CD4-positive, alpha-beta T cell treated with Interleukin-17A for 4 hours (primary cell): ENCODE measurements at places on chromosomes 5 and 9.

DNA sequence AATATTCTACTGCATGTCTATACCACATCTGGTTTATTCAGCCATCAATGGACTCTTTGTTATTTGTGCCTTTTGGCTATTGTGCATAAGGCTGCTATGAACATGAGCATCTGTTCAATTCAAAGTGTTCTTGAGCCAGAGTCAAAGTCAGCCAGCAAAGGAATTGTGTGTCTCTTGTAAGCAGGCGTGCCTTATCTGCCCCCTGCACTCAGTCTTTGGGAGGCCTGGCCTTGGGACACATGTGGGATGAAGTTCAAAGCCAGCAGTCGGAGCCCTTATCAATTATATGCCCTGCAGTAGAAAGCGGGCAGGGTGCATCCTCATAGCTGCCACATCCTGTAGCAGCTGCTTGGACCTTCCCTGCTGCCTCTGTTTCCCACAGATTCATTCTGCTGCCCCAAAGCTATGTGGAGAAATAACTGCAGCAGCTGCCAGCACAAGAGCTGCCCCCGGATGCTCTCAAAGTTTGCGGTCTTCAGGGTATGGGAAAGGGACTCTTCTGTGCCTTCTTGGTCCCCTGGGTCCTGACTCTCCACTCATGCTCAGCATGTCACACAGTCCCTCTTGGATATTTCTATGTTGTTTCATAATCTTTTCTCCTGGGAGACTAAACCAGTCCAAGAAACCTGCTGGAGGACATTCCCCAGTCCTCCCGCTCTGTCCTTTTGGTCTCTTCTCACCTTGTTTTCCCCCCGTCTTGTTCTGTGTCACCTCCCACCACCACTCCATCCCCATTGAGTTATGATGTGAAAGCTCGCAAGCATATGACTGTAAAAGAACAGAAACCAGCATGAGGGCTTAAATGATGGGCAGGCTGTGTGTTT lies 35.9 kb downstream of the STOM start:
- DNase-seq: no peak

DNA sequence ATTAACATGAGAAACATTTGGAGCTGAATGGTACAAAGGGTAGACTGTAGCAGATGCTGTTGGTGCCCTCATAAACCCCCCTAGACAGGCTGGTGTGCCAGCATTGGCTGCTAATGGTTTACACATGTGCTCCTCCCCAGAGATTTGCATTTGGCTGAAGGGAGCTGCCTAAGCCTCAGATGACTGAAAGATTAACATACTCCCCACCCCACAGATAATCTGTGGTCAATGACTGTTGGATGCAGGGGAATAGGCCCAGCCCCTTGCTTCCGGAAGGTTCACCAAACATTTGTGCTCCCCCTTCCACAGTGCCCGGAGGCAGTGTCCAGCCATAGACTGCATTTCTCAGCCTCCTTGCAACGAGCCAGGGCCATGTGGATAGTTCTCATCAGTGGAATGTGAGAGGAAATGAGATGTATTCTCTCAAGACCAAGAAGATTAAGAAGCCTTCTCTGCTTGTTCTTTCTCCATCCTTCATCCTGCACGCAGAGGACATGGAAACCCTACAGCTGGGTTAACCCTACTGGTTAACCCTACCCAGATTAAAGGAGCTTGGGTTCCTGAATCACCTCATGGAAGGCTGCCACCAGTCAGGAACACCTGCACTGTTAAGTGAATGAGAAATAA lies 79.6 kb downstream of the PHAX start:
- no peak for DNase-seq

DNA sequence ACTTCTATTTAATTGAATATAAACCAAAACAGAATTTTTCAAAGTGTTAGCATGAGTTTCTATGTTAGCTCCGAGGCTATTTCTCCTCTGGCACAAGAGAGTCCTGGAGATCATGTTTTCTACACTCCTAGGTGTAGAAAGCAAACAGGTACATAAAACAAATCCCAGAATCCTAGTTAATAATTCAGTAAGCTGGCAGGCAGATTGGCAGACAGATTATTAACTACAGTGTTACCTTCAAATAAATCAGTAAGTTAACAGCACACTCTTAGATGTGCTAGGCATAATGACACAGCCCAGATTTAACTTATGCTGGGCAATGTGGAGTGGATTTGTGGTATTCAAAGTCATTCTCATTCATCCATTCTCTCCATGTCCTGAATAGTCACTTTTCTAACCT lies 282.8 kb upstream of the RPS23 start:
- DNase-seq: no peak

DNA sequence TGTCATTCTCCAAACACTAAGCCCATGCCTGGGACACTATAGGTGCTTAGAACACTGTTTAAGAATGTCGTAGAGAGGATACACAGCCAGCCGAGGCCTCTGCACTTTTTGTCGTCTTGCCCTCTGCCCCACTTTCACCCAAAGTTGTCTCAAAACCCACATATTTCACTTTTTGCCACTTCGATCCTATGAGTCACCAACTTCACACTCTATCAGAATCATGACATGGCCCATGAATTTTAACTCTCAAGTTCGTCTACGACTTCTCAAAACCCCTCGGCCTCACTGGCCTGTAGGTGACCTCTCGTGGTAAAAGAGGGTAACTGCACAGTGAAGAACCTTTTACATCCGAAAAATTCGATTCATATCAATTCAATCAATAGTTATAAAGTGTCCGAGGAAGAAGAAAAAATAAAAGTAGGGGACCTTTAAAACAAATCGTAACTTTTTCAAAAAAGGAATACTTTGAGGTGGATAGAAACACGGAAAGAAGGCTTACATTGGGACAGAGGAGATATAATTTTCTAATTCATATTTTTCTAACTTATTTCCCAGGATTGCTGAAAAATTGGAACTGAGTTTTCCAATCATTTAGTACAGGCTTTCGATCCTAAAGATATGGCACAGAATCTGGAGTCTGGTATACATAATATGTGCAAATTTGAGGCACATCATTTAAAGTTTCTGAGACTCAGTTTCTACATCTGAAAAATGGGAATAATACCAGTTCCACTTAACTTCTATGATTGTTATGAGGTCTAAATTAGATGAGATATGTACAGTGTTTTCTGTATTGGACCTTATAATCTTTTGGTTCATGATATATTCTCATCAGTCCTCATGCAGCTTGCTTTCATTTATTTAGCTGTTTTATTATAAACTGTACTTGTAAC lies 122.6 kb downstream of the APBA1 start:
- peak; percentile 15 for DNase-seq

DNA sequence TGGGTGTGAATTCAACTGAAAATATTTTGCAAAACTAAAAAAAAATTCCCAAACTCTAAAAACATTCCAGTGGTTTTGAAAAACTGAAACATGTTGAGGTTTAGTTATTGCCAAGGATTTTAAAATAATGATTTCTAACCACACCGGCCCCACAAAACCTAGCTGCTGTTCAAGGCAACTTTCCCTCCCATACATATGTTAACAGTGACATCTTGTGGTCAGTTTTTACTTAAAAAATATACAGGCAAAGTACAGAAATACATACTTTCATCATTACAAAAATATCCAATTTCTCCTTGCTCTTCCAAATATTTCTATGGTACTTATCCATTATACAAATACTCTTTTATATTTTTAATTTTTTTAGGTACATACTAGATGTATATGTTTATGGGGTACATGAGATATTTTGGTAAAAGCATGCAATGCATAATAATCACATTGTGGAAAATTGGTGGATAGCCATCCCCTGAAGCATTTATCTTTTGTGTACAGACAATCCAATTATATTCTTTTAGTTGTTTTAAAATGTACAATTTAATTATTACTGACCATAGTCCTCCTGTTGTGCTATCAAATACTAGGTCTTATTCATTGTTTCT lies 34.4 kb upstream of the MRPS30 start:
- no peak for DNase-seq

DNA sequence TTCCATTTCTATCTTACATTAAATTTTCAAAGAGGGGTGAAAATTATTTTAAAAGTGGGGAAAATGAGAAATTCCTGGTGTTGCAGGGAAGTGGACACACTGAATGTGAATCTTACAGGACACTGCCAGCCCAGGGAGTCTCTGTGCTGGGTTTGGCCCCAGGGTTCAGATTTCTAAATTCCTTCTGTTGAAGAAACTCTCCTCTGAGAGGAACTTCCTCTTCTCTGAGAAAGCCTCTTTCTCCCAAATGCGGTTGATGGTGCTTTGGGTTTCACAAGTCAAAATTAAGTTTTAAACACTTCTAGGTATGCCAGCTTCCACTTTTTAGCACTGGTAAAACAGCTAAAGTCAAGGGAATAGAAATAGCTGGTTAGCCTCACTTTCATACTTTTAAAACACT lies 317.9 kb upstream of the ITGA1 start:
- no peak for DNase-seq

DNA sequence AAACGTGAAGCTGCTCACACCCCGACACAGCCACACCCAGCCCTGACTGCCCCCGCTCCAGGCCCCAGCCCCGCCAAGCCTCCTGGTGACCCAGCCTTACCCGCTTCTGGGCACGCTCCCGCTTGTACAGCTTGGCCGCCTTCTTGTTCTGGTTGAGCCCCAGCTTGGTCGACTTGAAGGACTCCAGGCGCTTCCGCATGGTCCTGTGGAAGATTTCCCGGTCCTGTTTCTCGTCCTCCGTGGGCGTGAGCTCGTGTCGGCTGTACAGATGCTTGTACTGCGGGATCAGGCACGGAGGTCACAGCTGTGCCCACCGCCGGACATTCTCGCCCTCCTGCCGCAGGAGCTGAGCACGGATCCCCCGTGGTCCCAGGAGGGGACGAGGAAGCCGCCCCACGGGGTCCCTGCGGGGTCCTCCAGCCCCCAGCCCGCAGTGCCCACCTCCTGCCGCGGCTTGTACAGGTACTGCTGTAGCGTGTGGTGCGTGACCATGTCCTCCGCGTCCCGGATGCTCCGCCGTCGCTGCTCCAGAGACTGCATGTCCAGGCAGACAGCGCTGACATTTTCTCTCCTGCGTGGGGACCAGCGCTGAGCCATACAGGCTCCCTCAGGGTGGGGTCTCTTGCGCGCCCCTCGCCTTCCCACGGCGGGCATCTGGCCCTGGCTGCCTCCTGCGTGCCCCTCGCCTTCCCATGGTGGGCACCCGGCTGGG lies 33.3 kb downstream of the EXOC3 start:
- no peak for DNase-seq

DNA sequence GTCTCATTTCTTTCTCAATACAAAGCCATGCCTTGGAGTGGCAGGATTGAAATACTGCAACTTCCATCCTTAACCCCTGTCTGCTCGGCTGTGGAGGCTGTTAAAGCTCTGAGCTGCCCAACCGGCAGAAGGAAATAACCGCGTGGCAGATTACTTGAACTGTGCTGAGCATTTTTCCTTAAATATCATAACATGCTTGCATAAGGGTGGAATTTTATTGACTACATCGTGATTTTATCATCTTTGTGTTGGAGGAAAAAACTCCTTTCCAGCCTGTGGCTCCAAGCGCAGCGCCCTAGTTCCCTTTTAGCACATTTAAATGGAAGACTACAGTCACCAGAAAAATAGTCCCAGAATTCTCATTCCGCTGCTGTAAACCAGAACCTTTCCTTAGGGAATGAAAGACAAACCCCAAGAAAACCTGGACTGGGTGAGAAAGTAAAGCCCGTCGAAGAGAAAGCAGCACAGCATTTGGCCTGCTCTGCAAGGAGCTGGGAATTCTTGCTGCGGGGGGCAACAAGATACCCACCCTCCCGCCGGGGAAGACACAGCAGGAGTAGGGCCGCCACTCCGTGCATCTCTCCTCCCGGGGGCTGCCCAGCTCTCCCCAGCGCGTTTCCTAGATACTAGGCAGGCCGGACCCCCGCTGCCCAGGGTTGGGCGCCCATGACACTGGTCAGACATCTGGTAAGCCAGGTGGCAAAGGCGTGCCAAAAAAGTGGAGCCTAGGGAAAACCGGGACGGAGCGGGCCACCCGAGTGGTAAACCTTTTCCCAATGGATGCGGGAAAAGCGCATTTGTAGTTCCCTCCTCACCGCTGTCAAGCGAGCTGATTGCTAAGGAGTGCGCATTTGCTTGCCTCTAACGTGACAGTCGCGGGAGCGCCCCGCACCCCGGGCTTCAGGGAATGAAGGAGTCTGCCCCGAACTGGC lies 1.3 kb downstream of the SHC3 start:
- DNase-seq: no peak

- no peak for DNase-seq
Measured at GRCh38 chr5:115961381-115962238, 665 bp upstream of the LVRN start.

DNA sequence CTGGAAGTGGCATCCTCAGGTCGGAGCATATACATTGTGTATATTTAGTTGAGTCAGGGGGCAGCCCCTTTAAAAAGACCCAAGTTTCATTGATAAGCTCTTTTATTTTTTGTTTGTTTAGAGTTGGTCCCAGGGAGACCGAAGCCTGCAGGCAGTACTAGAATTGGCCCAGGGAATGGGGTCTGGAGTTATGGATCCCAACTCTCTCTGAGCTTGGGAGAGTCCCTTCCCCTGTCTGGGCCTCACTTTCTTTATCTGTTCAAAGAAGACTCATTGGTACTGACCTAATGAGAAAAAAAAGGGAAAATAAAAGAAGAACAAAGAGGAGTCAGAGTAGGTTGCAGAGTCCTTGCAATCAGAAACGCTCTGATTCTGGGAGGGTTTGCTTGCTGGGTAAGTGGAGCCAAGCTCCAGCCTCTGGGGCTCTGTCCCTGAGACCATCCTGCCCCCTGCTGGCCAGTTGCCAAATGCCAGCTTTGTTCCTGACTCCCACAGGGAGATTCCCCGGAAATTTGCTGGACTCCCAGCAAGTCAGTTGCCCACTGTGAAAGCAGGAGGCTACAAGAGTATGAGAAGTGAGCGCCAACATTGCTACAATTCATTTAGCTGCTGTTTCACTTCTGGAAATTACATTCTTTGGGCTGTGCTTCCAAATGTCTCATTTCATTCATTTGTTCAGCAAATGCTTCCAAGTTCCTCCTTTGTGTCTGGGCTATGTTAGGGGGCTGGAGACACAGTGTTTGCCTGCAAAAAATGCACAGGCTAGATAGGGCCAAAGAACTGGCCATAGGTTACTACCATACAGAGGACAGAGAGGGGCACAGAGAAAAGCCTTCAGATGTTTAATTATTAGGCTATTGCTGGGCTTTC lies 156.2 kb downstream of the MELK start:
- DNase-seq: peak; percentile 69

GRCh38 chr9:126702151-126703001 lies 88.6 kb downstream of the LMX1B start:
- DNase-seq: peak; percentile 49

- DNase-seq: no peak
Measured at GRCh38 chr5:128671943-128672342, 133.9 kb upstream of the FBN2 start.

DNA sequence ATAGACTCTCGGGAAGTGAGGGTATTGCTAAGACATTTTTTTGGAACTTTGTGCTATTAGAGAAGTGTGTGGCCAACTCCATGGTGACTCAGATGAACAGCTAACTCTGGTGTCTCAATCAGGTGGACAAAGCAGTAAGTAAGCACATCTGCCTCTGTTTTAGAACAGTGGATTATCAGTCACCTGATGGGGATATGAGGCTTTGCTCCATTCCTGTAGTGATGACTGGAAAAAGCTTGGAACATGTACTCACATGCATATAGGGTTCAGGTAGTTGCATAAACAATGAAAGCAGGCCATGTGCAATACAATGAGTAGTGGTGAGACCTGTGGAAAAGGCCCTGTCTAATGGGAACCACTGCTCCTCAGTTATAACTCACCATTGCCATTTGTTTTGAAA lies 168.2 kb upstream of the FBN2 start:
- DNase-seq: no peak

GRCh38 chr9:7739595-7739994 lies 60.0 kb downstream of the DMAC1 start:
- DNase-seq: no peak
